Activated CD8-positive, alpha-beta memory T cell treated with anti-CD3 and anti-CD28 coated beads for 1 hour (primary cell): ENCODE measurements at places on chromosomes 5 and 9.

- no peak for DNase-seq
These were observed 174.5 kb upstream of the DAP start for GRCh38 chr5:10935536-10935935.

GRCh38 chr9:86641970-86642369, 287.8 kb upstream of the TUT7 start:
- DNase-seq: no peak

DNA sequence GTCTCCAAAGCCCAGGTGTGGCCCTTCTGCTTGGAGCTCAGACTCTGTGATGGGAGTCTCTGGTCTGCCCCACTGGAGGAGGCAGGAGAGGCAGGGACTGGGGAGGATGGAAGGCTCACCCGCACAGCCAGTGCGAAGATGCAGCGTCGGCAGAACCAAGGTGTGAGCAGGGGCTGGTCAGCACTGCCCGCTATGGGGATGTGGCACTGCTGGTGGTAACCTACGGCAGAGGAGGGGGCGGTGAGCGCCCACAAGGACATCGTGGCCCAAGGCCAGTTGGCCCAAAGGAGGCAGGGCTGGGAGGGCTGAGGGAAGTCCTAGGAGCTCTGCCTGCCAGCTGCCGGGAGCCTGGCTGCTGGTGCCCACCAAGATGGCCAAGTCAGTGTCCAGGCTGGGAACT, 7.3 kb downstream of the PHF19 start:
- DNase-seq: no peak

GRCh38 chr5:42944989-42945388, 95.1 kb downstream of the ANXA2R start:
- DNase-seq: no peak

DNA sequence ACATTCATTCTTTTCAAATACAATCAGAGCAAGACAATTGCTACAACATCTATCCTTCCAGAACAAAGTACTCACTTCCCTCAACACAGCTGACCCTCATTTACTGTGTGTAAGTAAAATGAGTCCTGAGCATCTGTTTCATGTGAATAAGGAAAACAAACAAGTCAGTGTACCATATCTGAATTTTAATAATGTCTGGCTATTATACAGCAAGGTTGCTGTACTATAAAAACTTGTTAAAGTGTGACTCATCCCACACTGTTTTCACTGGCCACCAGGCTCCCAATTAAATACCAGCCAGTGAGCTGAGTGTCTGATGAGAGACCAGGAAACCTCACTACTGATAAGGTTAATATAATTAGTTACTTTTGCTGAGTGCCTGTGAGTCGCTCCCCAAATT, 339.8 kb downstream of the AGTPBP1 start:
- DNase-seq: no peak

- no peak for DNase-seq
These were observed 68.0 kb downstream of the CACNA1B start for GRCh38 chr9:137945581-137945980.

GRCh38 chr9:28197653-28198052, 624.4 kb upstream of the C9orf72 start:
- DNase-seq: no peak

DNA sequence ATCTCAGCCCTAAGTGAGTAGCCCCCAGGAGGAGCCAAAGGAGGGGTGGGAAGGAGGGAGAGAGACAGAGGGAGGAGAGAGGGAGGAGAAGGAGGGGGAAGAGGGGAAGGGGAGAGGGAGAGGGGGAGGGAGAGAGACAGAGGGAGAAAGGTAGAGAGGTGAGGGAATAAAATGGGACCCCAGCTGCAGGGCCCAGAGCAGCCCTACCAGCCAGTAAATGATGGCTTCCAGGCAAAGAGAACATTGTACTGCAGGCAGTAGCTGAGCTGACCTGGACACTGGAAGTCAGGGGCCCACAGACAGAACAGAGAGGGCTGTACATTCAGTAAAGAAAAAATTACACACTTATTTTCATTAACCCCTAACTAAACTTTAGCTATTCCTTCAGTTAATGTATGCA, 57.8 kb upstream of the GNE start:
- DNase-seq: no peak

- DNase-seq: no peak
These were observed 3.7 kb upstream of the SVEP1 start for GRCh38 chr9:110583237-110583636.

DNA sequence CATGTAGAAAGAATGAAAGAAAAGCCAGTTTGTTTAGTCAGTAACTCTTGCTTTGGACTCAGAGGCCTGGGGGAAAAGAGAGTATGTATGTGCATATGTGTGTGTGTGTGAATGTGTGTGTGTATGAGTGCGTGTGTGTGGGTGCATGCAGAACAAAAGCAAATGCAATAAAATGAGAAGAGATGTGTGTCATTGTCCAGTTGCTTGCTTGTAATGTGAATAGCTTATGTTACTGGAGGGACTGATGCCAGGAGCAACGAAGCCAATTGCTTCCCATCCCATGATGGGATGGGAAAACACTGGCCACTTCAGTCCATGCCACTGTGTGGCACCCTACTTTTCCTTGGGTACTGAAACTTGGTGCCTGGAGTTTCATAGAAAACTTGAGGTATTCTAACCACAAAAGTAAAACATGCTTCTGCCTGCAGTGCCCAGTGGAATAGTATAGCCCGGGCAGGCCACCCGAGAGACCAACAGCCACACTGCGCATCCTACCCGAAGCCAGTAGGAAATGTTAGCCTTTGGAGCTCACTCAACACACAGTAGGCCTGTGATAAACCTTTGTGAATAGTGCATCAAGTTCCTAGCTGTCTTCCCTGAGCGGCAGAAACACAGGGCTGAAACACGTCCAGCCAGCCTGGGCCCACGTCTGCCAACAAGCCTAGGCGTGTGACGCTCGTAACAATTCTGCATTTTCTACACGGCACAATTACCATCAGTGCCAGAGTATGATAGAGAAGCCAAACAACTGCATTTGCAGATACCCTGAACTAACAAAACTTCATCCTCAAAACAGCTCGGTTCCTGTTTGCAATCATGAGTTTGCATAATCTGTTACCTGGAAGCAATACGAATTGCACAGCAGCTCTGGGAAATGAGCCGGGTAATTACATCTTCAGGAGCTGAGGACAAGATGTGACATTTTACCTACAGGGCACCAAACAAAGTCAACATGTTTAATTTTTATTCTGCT, 198.1 kb downstream of the SYK start:
- DNase-seq: no peak

GRCh38 chr5:143758015-143758414, 53.9 kb upstream of the HMHB1 start:
- DNase-seq: no peak

GRCh38 chr9:7176561-7176960, 418.8 kb downstream of the KDM4C start:
- DNase-seq: no peak

DNA sequence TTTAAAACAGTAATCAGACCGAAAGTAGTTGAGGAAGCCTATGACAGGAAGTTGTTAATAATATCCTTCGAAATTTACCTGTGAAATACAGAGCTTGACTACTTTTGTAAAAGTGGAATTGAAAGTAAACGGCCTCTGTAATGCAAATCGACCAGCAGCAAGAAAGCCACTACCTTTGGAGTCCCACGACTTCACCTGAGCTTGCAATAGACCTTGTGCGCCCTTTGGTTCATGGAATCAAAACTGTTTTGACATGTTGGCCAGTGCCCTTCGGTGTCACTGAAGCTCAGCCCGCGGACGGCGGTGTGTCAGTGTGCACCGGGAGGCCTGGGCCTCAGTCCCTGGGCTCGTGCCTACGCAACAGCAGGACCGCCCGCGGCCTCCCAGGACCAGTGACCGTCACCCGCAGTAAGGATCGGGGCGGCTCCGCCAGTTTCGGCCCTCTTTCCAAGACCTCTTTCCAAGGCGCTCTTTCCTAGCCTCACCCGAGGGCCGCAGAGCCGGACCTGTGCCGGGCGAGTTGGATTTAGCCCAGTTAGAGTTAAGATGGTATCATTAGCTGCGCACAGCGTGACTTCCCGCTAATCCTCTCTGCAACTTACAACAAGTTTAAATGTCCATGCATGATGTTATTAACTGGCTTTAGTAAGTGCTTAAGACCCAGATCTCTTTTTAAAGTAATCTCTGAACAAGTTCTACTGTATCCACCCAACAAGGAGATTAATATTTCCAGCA, 223.3 kb downstream of the MEF2C start:
- DNase-seq: no peak

GRCh38 chr5:5589857-5590256, 167.4 kb downstream of the ICE1 start:
- no peak for DNase-seq

DNA sequence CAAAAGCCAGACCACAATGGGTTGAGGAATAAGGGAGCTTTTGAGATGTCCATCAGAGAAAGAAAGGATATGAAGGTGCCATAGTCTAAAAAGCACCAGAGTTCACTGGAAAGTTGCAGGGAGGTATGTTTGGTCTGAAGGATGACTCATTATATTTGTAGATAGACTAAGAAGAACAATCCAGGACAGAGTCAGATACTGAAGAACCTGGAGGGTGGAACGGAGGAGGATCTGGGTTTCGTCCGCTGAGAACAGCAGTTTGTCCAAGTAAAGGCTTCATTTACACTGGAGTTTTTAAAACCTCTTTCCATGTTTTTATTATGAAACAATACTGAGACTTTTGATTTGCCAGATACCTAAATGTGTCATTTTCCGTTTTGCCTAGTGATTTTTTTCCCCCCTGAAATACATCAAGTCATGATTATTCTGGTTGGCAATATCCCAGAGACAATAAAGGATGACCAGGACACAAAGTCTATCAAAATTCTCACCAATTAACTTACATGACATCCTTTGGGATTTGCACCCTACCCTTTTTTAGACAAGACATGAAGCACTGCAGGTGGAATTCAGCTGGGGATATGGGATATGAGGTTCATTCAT, 219.9 kb downstream of the MLLT3 start:
- DNase-seq: no peak

GRCh38 chr9:71306134-71306533, 184.7 kb upstream of the TRPM3 start:
- DNase-seq: no peak

- DNase-seq: no peak
These were observed 125.5 kb downstream of the OSTF1 start for GRCh38 chr9:75213765-75214164.

GRCh38 chr5:54088081-54088480, 222.3 kb downstream of the ARL15 start:
- DNase-seq: no peak

DNA sequence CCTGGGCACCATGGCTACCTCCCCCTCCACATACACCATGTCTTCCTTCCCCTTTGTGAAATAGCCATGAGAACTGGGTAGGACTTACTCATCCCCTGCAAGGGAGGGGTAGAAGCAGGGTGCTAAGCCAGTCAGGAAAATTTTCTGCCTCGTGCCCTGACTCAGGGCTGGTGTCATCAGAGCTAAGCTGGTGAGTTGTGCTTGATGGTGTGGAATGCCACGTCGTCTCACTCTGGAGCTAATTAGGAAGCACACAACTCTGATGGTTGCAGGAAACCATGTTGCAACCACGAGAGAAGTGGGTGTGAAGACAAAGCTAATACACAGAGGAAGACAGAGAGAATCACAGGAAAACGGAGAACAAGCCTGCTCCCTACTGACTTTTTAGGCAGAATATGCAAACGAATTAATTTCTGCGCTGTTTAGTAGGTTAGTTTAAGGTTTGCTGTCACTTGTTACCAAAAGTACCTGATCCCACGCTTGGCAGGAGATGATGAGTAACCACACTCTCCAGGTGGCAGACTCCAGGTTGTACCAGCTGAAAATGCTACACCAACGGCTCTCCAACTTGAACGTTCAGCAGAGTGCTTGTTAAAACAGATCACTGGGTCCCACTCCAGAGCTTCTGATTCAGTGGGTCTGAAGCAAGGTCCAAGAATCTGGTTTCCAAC, 54.5 kb downstream of the STK10 start:
- DNase-seq: no peak

DNA sequence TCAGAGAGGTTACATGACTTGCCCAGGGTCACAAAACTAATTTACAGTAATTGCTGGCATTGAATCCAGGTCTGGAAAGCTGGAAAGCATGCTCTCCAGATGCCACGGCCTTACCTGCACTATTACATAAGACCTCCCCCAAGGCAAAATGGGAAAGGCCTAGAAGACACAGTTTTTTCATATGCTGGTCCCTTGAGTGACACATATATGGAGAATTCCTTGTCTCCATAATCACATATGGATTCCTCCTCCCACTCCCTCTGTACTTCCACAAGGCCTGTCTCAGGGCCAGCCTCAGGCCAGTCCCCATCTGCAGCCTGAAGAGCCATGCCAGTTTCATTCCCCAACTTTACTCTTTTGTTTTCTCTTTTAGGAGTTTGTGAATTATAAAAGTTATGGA, 28.6 kb upstream of the MEIKIN start:
- no peak for DNase-seq

DNA sequence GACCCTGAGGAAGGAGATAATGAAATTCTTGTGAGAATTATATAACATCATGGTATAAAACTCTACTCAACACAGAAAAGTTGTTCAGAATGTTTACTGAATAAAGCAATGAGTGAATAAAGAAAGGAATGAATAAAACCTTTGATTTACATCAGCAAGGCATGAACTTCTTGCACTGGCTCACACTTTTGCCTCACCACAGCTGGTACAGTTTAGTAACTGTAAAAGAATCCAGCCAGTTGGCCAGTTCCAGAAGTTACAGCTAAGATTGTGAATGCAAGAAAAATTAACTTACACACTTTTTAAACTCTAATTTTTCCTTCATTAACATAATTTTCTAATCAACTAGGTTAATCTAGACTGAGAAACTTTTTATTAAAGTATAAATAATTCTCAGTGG, 490.9 kb downstream of the NFIB start:
- DNase-seq: no peak

DNA sequence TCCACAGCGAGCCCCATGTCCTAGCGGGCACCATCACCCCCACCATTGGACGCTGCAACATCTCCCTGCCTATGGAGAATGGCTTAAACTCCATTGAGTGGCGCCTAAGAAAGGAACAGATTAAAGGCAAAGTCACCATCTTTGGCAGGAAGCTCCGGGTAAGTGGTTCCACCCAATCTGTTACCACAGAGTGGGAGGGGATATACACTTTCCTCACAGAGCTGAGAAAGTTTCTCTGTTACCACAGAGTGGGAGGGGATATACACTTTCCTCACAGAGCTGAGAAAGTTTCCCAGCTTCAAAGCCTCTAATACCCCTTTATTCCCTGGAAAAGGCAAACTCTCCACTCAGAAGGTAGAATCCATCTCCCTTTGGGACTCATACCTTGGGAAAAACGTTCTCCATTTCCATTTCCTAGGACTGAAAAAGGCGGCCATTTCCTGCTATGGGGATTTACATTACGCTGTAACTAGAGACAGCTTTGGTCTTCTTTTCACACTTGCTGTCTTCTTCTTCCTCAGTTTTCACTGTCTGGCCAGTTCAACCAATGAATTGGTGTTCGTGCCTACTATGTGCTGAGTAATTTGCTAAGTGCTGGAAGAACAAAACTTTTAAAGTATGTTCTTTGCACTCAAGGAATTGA, 63.4 kb upstream of the WWC1 start:
- no peak for DNase-seq
